Activated CD8-positive, alpha-beta memory T cell treated with anti-CD3 and anti-CD28 coated beads for 24 hours (primary cell): ENCODE measurements at places on chromosomes 5 and 9.

- no peak for DNase-seq
Measured at GRCh38 chr9:134620751-134621557, 20.6 kb upstream of the COL5A1 start.

DNA sequence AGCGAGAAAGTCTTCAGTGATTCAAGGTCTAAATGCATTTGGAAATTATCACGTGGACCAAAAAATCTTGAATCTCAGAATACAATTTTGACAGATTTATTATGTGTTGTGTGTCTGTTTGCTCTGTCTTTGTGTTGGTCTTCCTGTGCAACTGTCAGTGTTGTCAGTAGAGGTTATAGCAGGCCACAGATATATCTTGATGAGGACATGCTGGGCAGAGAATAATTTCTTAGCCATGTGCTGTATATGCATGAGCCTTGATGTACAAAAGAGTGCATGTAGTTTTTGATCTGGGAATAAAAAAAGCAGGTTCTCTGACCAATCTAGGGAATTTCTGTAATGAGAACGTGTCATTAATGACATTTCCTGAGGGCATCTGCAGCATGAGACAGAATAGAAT is 57.6 kb downstream of the ZSWIM6 start:
- no peak for DNase-seq

- DNase-seq = no peak
Measured at GRCh38 chr5:174532455-174533453, 191.6 kb upstream of the MSX2 start.

GRCh38 chr5:81202655-81203054 is 30.5 kb upstream of the CKMT2 start:
- no peak for DNase-seq

- DNase-seq = no peak
Measured at GRCh38 chr9:71663216-71663615, 105.1 kb downstream of the CEMIP2 start.

DNA sequence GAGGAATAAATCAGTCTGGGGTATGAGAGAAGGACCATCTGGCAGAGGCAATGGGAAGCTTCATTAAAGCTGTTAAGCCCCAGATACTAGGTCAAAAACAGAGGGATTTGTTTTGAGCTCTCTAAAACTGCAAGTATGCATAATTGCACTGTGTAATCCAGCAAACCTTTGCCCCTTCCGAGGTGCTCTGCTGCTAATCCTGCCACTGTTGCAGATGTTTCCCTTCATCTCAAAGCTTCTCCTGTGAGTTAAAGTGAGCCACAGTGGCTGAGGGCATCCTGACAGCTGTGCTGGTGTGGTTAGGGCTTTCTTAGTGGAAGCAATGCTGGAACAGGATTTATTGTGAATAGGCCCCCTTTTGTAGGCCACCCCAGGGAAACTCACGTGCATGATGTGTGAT is 160.3 kb upstream of the TRPC7 start:
- no peak for DNase-seq

- DNase-seq = no peak
Measured at GRCh38 chr5:172858511-172858989, 24.5 kb downstream of the ERGIC1 start.

DNA sequence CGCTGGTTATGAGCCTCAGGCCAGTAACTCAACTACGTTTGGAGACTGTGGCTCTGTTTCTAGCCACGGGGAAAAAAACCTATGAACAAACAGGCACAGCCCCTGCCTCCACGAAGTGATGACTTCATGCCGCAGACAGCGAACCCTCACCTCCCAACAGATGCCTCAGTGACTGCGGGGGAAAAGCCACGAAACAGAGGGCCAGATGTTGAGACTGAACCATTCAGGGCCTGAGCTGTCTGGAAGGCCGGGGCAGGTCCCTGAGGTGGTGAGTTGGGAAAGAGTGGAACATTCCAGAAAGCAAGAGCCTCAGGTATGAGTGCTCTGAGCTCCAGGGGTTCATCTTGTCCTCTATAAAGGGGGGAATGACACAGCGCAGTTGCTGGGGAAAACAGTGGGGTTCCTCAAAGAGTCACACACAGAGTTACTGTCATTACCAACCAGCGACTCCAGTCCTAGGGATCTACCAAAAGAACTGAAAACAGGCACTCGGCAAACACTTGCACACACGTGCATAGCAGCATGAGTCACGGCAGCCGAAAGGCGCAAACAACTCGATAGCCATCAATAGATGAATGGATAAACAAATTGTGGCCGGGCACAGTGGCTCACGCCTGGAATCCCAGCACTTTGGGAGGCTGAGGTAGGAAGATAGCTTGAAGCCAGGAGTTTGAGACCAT is 15.3 kb downstream of the PLPP7 start:
- no peak for DNase-seq

GRCh38 chr5:124907098-124907644 is 160.7 kb upstream of the ZNF608 start:
- DNase-seq = no peak

- no peak for DNase-seq
Measured at GRCh38 chr5:136043968-136044610, 15.3 kb downstream of the TGFBI start.

- no peak for DNase-seq
Measured at GRCh38 chr5:151954255-151954654, 29.6 kb upstream of the GLRA1 start.

DNA sequence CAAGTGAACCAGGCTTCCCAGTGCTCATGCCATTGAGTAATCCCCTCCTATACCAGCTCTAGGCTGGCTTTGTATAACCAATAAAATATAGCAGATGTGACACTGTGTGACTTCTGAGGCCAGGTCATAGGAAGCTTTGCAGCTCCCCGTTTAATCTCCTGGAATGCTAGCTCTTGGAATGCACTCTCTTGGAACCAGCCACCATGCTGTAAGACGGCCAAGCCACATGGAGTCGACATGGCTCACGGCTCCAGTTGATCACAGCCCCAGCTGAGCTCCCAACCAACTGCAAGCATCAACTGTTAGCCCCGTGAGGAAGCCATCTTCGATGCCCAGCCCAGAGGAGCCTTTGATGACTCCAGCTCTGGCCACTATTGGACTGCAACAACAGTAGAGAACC is 74.5 kb downstream of the SH3TC2 start:
- DNase-seq = no peak

GRCh38 chr9:121369595-121370265 is at the start of gene STOM:
Gene STOM, minus strand, starts transcription at chr9:121370250. Its CDS starts 63 bp downstream, at chr9:121370187.
- no peak for DNase-seq

GRCh38 chr5:124104821-124105220 is 592.8 kb downstream of the CSNK1G3 start:
- DNase-seq = no peak

DNA sequence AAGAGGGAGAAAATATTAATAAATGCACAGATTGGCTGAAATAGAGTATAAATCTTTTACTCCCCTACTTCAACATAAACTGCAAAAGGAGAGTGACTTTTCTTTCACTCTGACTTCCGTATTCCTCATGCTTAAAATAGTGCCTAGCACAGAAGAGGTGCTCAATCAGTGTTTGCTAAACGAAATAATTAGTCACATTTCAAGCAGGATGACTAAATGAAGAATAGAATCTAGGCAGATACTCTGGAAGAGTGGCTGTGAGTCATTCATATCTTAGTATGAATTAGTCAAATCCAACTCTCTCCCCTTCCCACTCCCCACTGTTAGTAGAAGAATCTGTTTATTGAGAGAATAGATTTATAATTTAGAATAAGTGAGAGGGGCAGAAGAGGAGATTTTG is 4.8 kb downstream of the CD274 start:
- DNase-seq = no peak

GRCh38 chr9:127993721-127994120 is 12.9 kb upstream of the EEIG1 start:
- DNase-seq = no peak

DNA sequence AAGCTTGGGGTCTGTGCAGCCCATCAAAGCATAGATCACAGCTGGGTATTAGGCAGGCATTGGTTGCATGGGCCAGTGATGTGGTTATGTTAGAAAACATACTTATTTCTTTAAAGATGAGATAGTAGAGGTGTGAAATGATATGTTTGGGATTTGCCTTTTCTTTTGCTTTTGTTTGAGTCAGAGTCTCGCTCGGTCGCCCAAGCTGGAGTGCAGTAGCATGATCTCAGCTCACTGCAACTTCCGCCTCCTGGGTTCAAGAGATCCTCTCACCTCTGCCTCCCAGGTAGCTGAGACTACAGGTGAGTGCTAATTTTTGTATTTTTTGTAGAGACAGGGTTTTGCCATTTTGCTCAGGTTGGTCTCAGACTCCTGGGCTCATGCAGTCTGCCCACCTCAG is 84.8 kb downstream of the PDE6A start:
- DNase-seq = no peak

DNA sequence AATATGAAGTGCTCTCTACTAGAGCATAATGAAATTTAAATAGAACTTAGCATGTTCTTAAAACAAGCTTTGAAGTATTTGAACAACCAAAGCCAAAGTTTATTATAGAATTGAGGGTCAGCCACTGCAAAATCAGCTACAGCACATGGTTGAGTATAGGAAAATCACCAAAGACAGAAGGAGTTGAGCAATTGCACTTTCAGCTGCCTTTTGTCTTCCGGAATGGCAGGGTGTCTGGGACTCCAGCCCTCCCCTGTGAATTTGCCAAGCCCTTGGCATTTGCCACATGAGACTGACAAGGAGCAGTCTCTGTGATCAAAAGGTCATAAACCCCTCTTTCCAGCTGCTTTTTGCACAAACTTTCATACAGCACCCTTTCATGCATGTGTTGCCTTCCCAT is 8.5 kb upstream of the LURAP1L start:
- DNase-seq = no peak

- DNase-seq = no peak
Measured at GRCh38 chr9:75532233-75533050, 358.0 kb upstream of the PCSK5 start.

GRCh38 chr5:143074414-143074996 is 304.3 kb downstream of the ARHGAP26 start:
- no peak for DNase-seq

DNA sequence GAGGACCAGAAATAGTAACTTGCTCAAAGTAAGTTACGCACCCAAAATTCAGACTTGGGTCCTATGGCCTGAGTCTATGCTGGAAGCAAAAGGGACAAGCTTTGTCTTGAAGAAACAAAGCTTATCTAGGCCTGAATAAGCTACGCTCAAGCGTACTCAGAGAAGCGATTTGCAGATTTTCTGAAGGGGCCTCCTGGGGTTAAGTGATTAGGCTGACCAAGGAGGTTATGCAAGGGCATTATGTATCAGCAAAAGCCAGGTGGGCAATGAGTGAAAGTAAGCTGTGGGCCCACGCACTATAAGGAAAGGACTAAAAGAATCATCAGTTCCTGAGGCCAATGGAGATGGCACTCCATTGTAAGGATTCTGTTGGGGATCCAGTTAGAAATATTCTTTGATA is 122.1 kb downstream of the SNX18 start:
- no peak for DNase-seq

DNA sequence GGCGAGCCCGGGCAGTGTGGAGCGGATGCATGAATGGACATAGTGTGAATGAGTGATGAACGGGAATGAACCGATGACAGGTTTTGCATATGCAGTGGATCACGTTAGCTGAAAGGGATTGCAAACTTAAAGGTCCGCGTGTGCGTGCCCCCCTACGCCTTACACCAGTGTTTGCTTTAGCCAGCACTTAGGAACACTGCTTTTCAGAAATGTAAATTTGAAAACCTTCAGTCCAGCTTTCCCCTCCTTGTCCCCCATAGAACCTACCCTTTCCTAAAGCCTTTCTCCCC is 692 bp downstream of the PSAT1 start:
- DNase-seq = no peak

DNA sequence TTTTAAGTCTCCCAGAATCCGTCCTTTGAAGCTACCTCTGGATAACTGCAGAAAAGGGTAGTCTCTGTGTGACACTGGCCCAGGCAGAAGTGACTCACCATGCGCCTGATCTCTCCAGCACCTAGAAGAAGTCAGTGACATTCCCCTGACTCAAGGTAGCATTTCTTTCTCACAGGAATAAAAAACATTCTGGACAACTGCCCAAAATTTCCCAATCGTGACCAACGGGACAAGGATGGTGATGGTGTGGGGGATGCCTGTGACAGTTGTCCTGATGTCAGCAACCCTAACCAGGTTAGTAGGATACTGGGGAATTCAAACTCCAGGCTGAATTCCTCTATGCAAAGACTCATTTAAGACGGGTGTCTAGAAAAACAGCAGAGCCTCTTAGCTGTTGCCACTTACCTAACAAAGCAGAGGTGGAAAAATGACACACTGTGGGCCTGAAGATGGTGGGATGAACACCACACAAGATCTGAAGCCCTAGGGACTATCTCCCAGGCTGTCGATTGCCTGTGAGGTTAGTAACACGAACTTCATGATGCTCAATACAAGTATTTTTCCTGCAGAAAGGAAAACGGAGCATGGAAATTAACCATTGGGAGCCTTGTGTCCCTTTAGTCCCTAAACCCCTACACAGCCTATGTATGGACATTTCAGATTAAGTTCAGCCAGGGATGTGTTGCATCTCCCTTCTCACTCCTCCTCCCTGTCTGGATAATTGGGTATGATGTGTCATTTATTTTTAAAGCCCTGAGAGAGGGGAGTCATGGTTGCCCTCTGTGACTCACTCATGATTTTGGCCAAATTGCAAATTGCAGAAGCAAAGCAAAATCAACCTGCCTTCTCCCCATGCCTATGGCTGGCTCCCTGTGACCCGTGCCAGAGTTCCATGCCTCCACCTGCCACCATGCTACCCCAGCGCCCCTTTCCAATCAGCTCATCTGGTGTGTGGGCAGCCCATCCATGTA is 37.2 kb downstream of the THBS4 start:
- no peak for DNase-seq

DNA sequence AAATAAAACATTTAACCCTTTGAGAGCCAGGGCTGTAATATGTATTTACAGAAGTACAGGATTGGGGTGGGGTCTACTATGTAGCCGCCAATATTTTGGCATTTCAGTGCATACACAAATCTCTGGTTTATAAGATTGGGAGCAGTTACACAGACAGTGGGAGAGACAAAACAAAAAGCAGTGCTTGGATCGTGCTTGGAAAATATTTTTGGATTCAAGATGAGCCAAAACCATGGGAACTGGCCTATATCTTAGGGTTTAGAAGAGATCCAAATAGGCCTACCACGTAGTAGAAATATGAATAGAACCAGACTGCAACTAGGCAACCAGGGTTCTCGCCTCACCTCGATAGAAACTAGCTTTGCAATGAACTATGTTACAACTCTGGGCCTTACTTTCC is 169.6 kb downstream of the SLC12A2 start:
- DNase-seq = no peak

- peak; percentile 42 for DNase-seq
Measured at GRCh38 chr9:127349483-127350113, 47.4 kb upstream of the SLC2A8 start.

- DNase-seq = no peak
Measured at GRCh38 chr5:42586625-42587024, 163.4 kb downstream of the GHR start.

DNA sequence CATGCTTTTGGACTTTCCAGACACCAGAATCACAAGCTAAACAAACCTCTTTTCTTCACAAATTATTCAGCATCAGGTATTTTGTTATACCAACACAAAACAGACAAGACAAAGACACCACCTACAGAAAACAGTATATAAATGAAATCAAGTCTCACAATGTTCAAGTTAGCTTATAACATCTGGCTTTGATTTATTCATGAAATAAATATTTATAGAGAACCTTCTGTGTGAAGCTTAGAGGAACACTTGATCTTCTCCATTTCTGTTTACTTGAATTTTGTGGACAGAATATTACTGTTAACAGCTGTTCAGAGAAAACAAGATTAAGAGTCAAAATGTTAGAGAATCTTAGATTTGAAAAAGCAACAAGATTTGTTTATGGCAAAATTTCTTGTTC is 137.4 kb upstream of the PRR16 start:
- no peak for DNase-seq

GRCh38 chr9:137404961-137405567 is 17.9 kb downstream of the EXD3 start:
- no peak for DNase-seq

- DNase-seq = no peak
Measured at GRCh38 chr5:142506046-142506445, 179.8 kb downstream of the FGF1 start.
